ENCODE measurements at places on chromosomes 3 and 15.

DNA sequence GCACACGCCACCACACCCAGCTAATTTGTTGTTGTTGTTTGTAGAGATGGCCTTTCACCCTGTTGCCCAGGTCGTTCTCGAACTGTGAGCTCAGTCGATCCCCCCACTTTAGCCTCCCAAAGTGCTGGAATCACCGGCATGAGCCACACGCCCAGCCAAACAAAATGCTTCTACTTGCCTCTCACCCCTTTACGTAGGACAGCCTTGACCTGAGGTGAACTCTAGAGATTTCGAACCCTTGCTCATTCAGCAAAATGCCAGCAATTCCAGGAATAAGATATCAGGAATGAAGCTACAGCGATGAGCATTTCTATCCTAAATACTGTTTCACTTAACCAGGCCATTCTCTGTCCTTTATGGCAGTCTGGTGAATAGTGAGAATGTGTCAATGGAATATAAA lies 135.0 kb downstream of the LRRK1 start:
- DNase-seq: no peak

- DNase-seq: no peak
Observed at GRCh38 chr15:72515591-72516389, 41.7 kb downstream of the ARIH1 start.

GRCh38 chr3:99084826-99085225 lies 183.3 kb upstream of the DCBLD2 start:
- no peak for DNase-seq

- DNase-seq: no peak
Observed at GRCh38 chr3:167941234-167941995, 154.3 kb downstream of the GOLIM4 start.

GRCh38 chr15:94107652-94108051 lies 123.7 kb upstream of the MCTP2 start:
- no peak for DNase-seq

- DNase-seq: no peak
Observed at GRCh38 chr3:34200576-34200975, 402.1 kb downstream of the PDCD6IP start.

DNA sequence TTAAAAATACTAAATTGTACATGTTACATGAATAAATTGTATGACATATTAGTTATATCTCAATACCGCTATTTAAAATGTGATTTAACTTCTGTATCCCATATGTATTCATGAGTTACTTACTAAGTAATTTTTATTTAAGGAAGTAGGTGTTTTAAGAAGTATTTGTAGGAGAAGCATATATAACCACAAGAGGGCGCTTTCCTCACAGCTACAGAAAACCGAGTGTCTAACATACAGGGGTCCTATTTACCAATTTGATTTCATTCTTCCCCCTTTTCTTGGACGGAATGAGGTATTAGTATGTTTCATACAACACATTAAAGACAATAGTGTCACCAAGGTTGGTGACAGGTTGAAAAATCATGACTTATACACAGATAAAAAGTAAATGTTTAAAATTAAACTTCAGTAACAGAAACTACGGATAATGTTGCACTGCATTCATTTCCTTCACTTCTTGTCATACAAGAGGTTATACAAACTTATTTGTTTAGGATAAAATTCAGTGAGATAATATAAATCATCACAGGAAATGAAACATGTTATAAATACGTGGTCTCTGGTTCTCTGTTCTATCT lies 253.6 kb downstream of the MAGI1 start:
- DNase-seq: peak; percentile 42

DNA sequence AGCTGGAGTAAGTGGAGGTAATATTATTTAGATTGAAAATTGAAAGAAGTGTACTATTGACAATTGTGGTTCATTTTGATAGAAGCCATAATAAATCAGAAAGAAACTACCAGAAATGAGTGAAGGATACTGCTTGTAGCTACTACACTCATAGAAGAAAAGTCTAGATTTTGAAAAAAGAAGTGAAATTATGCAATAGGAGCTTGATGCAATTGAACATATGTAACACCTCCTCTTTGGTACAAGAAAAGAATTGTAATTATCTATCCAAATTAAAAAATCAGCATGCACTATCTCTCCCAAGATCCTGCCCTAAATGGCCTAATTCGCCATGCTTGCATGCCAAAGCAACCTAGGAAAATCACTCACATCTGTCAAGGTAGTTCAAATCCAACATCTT lies 51.1 kb upstream of the CD200R1L start:
- no peak for DNase-seq

DNA sequence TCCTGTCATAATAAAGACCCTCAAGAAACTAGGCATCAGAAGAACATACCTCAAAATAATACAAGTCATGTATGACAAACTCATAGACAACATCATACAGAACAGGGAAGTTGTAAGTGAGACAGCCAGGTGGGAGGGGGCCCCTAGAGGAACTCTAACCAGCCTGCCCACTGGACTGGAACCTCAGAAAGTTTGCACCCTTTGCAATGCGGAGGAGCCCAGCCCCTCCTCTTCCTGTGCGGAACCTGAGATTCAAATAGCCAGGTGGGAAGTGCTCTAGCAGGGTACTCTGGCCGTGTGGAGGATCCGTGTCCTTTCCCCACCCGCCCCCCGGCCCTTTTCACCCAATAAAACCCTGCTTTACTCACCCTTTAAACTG lies 387.0 kb upstream of the CBLB start:
- DNase-seq: no peak

DNA sequence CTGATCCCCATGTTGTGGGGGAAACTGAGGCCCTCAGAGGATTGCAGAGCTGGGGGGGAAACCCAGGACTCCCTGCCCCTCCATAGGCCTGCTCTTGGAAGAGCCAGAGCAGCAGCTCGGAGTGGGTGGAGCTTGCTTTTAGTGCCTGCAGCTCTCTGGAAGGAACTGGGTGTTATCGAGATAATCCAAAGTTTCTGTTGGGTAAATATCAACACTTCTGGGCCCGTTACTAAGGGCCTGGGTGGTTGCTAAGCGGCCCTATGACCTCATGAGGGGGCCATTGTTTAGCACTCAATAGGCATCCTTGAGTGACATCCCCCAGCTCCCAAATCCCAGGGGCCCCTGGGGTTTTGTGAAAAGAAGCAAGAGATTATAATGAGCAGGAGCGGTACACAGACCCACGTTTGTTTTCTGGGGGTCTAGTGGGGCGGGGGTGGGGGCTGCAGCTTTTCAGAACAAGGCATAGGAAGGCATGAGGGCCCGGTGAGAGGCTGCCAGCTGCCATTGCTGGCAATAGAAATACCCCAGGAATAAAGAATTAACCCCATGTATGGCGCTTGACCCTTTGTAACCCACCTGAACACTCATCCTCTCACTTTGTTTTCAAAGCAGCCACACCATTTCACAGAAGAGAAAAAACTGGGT lies 48.3 kb upstream of the ATP2B2 start:
- peak; percentile 29 for DNase-seq

DNA sequence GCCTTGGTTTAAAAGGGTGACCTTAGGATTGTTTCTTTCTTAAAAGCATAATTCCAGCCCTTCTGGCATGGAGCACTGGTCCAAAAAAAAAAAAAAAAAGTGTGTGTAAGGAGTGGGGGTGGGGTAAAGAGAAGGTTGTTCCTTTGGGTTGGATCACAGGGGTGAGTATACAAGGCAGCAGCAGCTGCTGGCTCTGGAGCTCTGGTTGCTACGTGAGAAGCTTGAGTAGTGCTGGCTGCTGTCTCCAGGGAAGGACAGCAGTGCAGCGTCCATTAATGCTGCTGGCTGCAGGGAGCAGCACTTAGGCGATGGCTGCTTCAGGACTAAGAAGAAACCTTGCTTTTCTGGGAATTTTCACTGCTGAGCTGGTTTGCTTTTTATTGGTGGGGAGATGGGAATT lies 2.3 kb downstream of the SETD5 start:
- peak; percentile 59 for DNase-seq

- DNase-seq: no peak
Observed at GRCh38 chr3:130850044-130850797, 43.7 kb upstream of the ATP2C1 start.

DNA sequence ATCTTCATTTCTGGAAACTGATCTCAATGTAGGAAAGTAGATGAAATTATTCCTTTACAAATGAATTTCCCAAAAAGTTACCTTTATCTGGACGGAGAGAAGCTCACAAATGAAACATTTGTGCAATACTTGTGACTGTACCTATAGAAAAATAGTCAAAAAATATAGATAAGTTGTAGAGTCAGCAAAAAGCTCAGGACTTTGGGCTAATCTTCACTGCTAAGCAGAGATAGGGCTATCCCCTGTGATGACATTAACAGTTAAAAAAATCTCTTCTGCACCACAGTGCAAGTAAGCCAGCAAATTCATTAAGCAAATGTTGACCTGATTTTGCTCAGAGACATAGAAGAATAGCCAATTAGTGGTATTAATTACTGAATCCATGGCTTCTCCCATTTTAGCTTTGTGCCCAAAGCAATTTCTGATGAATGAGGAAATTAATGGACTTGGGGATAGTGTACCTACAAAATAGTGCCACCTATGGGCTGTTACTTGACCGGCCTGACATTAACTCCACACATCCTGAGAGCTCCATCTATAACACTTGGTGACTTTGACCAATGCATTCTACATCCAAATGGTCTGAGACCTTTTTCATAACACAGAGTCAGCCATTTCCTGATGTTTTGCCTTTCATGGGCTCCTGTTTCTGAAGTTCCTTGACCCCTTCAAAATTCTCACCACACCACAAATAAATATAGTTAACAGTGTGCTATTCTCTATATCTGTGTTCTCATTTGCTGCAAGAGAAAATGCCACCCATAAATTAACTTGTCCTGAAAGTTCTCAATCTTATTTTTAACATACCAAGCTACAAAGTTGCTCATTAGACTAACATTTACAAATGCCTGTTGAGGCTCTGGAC lies 105.0 kb downstream of the SSR3 start:
- DNase-seq: peak; percentile 5

- no peak for DNase-seq
Observed at GRCh38 chr3:189210251-189210770, 38.5 kb downstream of the TPRG1 start.

DNA sequence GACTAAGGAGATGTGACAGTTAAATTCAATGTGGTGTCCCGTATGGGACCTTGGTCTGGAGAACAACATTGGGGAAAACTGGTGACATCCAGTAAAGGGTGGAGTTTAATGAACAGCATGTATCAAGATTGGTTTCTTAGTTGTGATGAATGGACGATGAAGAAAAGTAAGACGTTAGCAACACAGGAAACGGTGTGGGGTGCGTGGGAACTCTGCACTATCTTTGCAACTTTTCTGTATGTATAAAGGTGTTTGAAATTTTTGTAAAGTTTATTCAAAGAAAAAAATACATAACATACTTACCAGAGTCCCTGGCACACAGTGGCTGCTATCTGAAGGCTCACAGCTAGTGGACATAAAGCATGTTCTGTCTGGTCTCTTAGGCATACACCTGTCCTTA lies 6.1 kb upstream of the CCDC174 start:
- DNase-seq: no peak

GRCh38 chr3:141240687-141241615 lies 9.3 kb downstream of the PXYLP1 start:
- no peak for DNase-seq

- no peak for DNase-seq
Observed at GRCh38 chr3:2153053-2153452, 54.4 kb downstream of the CNTN4 start.

GRCh38 chr3:4821338-4821737 lies 157.9 kb upstream of the BHLHE40 start:
- DNase-seq: no peak

- DNase-seq: no peak
Observed at GRCh38 chr15:27826411-27826810, 272.7 kb downstream of the OCA2 start.

DNA sequence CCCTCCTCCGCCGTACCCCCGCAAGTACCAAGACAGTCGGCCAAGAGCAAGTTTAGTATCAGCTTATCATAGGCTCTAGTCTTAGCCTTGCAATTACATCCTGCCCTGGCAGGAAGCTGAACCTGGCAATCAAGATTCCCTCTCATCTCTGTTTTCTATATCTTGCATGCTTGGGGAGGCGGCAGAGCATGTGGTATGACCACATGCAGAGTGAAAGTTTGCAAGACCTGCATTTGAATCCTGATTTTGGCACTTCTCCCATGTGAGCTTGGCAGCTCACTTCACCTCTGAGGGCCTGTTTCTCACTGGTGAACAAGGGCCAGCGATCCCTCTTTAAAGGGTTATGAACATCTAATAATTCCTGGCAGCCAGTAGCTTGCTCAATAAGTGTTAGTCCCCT lies 106.1 kb upstream of the FRMD4B start:
- DNase-seq: no peak

DNA sequence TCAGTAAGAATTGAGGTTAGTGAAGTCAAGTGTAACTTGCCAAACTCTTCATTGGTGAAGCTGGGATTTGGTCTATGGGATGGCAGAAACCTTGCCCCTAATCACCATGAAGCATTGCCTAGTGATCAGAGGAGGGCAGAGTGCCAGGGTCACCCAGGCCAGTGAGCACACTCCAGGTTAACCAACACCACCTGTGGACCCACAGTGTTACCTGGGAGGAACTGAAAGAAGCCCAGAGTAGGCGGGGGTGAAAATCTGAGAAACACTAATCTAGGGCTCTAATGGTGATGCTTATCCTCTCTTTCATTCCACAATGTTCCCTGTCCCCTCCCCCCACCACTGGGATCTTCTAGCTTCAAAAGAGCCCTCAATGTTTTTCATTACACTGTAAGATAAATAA lies 372.8 kb downstream of the CTNNB1 start:
- no peak for DNase-seq

- DNase-seq: no peak
Observed at GRCh38 chr3:139225548-139225947, 118.3 kb upstream of the MRPS22 start.

DNA sequence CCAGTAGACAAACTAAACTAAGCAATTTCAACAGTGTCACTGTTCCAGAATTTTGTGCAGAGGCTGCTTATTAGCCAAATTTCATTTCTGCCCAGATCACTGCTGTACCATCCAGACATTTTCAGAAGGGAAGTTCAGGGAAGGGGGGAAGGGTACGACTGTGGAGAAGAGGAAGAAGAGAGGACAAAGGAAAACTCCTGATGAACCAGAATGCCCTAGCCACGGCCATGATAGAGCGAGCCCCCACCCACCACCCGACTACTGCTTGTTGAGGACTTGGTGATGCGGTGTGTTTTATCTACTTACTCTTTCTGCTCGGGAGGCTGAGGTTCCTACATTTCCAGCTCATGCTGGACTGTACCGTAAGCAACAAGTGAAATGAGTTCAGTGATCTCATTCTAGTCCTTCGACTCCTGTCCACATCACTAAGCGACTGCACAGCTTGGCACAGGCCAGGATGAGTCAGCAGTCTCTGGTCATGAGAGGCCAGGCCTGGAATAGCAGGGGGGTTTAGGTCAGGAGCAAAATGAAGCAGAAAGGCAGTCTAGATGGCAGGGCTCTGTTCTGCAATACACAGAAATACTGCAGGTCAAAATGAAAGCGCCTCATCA lies 330.8 kb downstream of the TIGIT start:
- DNase-seq: no peak

- DNase-seq: no peak
Observed at GRCh38 chr3:71551311-71551919, 32.1 kb downstream of the FOXP1 start.

DNA sequence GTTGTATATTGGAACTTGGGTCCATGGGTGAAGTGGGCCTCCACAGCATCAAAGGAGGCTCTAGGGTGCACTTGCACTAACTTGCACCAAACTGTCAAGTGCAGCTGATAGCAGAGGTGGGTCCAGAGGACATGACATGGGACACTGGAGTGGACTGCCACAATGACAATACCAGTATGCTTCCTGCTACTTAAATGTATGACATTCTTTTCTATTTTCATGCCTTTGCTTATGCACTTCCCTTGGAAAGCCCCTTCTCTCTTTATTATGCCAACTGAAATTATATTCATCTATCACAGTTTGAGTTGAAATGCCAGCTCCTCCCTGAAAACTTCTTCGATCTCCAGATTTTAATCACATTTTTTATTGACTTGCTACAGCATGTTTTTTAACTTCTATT lies 101.8 kb downstream of the CFAP20DC start:
- no peak for DNase-seq
